ENCODE measurements at places on chromosomes 5 and 9.

GRCh38 chr5:138974227-138975063 lies 99.3 kb upstream of the LRRTM2 start:
- DNase-seq, result no peak

DNA sequence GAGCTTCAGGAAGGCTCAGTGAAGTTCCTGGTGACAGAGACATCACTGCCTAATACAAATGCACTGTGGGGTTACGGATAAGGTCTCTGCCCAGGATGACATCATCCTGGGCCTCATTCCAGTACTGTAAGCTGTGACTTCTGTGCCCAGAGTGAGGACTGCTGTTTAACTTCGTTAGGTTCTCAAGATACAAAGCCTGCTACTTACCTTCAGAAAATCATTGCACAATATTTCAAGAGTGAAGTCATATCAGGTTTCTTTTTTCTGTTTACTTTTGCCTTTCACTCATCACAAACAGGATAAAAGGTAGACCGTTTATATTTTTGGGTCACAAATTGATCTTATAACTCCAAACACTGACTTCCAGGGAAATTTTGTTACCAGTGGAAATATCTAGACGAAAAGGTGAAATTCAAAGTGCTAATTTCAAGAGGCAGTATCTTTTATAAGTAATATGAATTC lies 241.2 kb downstream of the PIK3R1 start:
- DNase-seq, result no peak

GRCh38 chr5:176865964-176866363 lies 33.2 kb downstream of the HK3 start:
- DNase-seq, result no peak

GRCh38 chr5:55993731-55994494 lies 850 bp downstream of the IL6ST start:
- DNase-seq, result no peak

GRCh38 chr5:85488295-85488694 lies 1103.6 kb upstream of the EDIL3 start:
- DNase-seq, result no peak

DNA sequence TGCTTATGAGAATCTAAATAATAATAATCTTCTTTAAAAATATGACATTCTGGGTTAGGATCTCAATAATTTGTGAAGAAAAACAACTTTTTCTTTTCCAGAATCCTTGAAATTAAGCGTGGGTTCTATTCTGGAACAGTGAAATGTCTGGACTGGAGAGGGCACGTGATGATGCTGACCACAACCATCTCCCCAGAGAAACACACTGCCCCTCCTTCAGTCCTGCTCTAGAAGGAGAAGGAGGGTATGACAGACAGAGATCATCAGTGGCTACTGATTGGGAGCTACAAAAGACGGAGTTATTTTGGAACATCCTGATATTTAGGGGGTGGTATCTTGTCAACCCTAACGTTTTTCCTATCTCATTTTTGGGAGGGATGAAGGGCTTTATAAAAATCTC lies 40.2 kb downstream of the MEF2C start:
- no peak for DNase-seq

GRCh38 chr5:39342460-39342859 lies 21.8 kb downstream of the C9 start:
- DNase-seq, result no peak

GRCh38 chr5:24325306-24325832 lies 319.4 kb downstream of the CDH10 start:
- DNase-seq, result no peak

DNA sequence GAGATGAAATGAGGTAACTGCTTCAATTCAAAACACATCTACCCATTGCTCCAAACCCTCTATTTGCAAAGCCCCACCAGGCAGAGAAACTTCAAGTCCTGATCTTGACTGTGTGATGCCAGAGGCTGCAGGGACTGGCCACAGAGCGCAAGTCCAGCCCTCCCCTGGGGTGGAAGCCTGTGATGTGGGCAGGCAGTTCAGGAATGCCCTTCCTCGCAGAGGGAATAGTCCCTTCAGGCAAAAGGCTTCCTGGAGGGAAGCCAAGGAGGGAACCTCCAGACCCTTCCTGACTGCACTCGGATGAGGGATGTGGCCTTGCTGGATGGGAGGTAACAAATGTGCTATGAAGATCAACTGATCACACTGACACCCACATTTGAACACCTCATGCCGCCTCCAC lies 131.2 kb downstream of the SLIT3 start:
- no peak for DNase-seq

GRCh38 chr5:35016174-35017051 lies 31.3 kb downstream of the AGXT2 start:
- no peak for DNase-seq

GRCh38 chr9:8560560-8561525 lies 761.3 kb upstream of the DMAC1 start:
- DNase-seq, result no peak

DNA sequence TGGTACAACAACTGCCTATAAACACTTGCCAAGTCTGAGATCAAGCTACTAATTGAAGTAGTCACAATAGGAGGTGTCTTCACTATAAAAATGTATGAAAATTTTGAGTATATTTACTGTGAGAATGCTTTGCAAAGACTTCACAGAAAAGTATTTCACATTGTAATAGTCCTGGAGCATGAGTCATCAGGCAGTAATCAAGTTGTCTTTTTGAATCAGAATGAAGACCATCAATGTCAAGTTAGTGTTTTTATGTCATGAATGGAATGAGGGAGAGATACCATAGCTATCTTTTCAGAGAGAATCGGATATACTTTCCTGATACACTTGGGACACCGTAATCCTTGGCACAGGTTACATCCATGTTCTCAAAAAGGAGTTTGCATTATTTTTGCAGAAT lies 466.9 kb upstream of the ARRDC3 start:
- no peak for DNase-seq

DNA sequence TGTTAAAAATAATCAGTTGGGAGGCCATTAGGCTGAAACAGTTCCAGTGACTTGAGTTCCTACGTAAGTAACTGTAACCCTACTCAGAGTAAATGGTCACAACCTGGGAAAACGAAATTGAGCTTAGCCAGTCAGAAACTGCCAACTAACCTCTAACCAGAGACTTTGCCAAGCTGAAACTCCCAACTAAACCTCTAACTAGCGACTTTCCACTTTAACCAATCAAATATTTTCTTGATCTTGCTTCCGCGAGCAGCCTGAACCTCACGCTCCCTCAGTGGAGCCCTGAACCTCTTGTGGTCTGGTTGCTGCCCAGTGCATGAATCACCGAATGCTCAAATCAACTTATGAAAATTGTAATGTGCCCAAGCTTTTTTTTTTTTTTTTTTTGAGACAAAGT lies 156.2 kb downstream of the MED10 start:
- DNase-seq, result no peak

- no peak for DNase-seq
Measured at GRCh38 chr9:84791643-84792042, 122.1 kb downstream of the NTRK2 start.

DNA sequence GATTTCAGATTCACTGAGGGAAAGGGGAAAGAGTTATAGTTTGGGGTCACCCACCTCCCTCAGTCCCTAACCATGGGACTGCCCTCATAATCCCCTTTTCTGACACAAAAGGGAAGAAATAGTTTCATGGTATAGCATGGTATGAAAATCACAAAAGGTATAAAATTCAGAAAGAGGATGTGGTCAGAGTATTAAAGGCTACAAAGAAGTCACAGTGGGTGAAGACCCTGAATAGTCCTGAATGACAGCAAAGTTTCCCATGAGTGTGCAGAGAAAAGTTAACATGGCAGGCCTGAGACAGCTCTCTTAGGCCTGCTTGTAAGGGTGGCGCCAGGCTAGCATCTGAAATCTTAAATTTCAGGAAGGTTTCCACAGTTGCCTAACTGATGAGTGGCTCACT lies 290.6 kb upstream of the ZNF608 start:
- DNase-seq, result no peak

GRCh38 chr9:134642385-134643181 lies 980 bp downstream of the COL5A1 start:
- no peak for DNase-seq

All from stimulated activated CD4-positive, alpha-beta T cell treated with anti-CD3 and anti-CD28 coated beads, TNF-alpha, amount 100 ng/mL, for 48 hours (primary cell).